ENCODE measurements at places on chromosomes 13 and 19.

DNA sequence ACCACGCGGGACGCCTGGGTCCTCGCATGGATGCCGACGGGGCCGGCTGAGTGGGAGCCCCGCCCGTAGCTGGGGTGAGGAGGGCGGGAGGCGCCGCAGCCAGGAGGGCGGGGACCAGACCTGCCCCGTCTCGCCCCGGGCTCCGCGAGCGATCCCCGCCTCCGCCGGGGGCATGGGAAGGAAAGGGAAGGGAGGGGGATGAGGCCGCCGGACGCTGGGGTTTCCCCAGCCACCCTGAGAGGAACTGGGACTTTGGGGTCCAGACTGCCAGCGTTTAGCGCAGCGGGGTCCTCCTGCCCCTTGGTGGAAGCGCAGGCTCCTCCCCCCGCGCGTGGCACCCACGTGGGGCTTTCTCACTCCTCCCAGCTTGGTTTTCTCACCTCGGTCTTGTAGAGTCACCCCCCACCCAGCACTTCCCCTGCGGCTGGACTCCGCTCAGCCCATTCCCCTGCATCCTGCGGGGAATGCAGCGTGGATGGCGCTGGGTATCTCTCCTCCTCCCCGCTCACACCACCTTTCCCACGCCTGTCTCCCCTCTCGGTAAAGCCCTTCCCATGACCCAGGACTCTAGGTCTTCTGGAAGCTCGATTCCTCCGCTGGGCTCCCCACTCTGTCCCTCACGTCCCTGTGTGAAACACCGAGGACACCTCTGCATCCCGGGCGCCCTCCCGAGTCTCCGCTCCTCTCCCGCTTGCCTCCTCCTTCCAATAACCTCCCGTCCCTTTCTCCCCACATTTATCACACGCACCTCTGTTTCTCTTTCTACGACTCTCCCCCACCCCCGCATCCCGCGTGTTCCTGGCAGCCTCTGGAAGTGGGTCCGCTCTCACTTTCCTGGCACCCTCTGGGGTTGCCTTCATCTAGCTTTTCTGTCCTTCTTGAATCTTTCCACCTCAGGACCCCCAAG is 2.1 kb downstream of the TGFB1 start:
- DNase-seq, result no peak

GRCh38 chr13:105814219-105814901 is 721.1 kb downstream of the EFNB2 start:
- DNase-seq, result no peak

- no peak for DNase-seq
Measured at GRCh38 chr19:46660551-46661019, 397 bp downstream of the DACT3 start.

- DNase-seq, result no peak
Measured at GRCh38 chr19:35126624-35126959, 8.3 kb downstream of the LGI4 start.

DNA sequence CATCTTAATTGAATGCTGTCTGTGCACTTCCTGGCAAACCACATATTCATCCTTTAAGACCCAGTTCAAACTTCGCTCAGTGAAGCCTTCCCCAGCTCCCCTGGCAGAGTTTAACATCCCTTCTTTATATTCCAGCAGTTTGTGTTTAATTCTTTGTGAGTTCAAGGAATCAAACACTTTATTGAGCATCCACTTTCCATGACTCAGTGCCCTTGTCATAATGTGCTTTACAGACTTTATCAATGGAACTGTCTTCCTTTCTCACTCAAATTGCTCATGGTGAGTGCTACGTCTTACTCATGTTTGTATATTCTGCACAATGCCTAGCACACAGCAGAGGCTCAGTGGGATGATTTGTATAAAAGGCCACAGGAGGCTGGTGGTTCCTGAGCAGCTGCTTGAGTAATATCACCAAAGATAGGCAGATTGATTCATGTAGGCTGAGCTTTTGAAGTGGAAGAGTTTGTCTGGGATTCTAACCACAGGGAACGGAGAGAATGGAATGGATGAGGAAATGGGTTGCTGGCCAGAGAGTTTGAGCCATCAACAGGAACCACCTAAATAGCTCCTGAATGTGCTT is 44.2 kb downstream of the SERTM1 start:
- DNase-seq, result no peak

- DNase-seq, result no peak
Measured at GRCh38 chr19:54873990-54874389, at the start of gene FCAR. Gene FCAR (plus strand): TSS chr19:54874235. CDS start chr19:54874290, 55 bp downstream.

GRCh38 chr19:6108721-6109633 is 1.3 kb downstream of the RFX2 start:
- DNase-seq, result peak; percentile 39

DNA sequence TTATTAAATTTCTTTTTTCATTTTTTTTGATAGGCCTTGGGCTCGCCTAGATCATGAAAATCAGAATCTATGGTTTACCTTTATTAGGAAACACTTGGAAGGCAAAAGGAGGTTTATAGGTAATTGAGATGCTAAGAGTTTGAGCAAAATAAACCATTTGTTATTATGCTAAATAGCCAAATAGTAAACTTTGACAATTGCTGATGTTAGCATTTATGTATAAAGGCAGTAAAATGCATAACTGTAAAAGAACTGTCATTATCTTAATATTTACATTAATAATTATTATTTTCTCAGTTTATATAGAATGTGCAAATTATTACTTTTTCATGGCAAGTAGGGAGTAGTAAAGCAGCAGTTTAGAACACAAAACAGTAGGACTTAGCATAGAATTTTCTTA is 1737.8 kb upstream of the PRR20A start:
- no peak for DNase-seq

- DNase-seq, result no peak
Measured at GRCh38 chr13:91058919-91059318, 288.6 kb upstream of the MIR17HG start.

DNA sequence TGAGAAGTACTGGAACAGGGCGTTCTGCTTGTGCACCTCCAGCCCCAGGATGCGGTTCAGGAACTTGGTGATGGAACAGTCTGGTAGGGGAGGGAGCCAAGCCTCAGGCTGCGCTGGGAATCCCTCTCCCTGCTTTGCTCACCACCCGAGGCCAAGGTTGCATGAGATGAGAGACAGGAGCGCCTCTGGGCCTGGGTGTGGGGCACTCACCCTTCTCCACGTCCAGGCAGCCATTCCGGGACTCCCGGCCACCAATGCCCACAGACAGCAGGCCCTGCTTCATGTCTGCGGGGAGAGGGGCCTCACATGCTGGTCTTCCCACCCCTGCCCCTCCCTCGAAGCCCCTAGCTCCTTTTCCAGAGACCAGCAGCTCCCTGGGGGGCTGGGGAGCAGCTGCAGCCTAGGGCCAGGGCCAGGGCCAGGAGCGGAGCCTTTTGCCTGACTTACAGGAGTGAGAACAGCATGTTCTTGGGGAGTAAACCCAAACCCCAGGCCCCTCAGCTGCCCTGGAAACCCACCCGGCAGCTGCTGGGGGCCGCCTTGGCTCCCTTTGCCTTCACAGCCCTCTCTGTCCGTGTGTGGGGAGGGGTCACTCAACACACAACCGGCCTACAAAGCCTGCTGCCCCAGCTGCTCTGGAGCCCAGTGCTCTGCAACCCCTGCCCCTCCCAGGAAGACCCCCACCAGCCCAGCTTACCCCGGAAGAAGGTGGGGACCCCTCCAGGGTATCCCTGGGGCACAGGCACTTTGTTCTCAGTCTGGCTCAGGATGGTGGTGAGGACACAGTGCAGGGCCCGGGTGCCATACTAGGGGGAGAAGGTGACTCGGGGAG is 7.2 kb downstream of the GPX4 start:
- no peak for DNase-seq

DNA sequence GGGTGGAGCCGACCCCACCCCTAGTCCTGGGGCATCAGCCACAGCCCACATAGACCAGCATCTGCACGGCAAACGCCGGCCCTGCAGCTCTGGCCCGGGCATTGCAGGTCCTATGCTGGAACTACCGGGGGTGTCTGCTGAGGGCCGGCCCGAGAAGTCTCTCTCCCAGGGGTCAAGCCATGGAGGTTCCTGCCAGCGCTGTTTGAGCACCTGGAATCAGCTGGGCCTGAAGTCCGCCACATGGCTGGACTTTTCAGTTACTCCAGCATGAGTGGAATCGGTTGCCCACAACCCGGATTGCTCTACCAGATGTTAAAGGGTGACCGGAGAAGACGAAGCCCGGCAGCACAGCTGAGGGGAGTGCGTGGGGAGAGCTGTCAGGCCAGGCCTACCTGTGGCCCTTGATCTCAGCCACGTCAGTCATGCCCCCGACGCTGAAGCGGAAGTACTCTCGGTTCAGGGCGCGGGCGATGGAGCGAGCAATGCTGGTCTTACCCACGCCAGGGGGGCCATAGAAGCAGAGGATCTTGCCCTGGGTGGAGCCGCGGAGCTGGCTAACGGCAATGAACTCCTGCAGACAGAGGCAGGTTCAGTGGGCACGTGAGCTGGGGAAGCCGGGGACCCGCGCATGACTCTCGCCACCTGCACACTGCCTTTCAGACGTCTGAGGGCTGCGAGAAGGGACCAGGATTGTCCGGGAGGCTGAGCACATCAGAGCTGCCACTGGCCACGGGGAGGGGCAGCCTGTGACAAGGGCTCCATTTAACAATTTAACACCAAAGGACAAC is 8.7 kb downstream of the RPL36 start:
- DNase-seq, result no peak

- no peak for DNase-seq
Measured at GRCh38 chr19:45136507-45137178, 24.1 kb downstream of the NKPD1 start.

GRCh38 chr13:70714993-70715392 is 606.7 kb upstream of the KLHL1 start:
- DNase-seq, result no peak

GRCh38 chr19:1360818-1361461 is 22.8 kb upstream of the NDUFS7 start:
- DNase-seq, result no peak

- no peak for DNase-seq
Measured at GRCh38 chr19:14516746-14517438, 1.3 kb downstream of the DNAJB1 start.

DNA sequence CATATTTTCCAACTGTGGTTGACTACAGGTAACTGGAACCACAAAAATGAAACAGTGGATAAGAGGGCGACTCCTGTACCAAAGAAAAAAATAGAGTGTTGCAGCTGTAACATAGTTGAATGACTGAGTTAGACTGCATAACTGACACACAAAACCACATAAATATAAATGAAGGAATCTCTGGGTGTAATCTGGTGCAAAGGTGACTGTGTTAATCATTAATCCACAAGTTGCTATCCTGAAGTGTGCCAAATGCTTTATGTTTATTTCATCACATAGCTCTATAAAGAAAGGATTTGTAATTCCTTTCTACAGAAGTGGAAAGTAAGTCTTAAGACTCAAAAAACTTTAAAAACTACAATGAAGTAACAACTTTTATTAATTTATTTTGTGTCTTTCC is 6.0 kb upstream of the GJB2 start:
- DNase-seq, result no peak

- no peak for DNase-seq
Measured at GRCh38 chr13:73657821-73658540, 476.2 kb downstream of the KLF12 start.

GRCh38 chr19:33050110-33050509 is 14.6 kb downstream of the RHPN2 start:
- DNase-seq, result no peak

DNA sequence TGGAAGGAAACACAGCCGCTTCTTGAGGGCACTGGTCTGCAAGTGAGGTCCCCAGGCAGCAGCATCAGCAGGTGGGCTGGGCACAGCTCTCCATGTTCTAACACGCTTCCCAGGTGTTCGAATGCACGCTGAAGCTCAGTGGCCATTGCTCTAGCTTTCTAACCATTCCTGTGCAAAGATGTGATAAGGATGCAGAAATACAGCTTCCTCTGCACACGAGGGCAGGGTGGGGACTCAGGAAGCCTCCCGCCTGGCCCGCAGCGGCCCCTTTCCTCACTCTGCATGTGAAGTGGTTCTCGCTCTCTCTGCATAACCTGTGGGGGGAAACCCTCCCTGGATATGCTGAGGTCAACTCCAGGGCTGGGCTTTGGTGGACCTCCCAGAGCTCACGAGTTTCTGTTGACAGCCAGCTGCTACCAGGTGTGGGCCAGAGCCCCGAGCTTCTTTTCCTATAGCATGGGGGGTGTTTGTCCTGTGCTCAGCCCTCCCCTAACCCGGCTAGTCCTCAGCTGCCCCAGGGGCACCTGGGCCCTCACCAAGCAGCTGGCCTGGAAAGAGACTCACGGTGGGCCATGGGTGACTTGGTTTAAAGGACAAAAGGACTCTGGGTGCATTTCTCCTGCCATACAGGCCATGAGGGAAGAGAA is 168.2 kb downstream of the TEX29 start:
- DNase-seq, result no peak

GRCh38 chr19:5430237-5430636 is 25.0 kb upstream of the ZNRF4 start:
- no peak for DNase-seq

DNA sequence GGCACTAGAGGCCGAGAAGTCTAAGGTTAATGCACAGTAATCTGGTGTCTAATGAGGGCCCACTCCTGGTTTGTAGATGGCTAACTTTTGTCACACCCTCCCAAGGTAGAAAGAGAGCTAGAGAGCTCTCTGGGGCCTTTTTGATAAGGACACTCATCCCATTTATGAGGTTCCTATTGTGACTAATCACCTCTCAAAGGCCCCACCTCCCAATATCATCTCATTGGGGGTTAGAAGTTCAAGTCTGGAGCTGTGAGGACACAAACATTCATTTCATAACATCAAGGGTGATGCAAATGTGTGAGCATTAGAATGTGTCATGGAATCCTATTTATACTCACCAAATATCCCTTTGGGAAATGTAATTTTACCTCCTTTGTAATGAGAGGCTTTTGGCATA is 79.2 kb upstream of the SLC10A2 start:
- DNase-seq, result no peak
